Breast epithelium (tissue), 4 donors: ENCODE measurements at places on chromosomes 6 and 20.

DNA sequence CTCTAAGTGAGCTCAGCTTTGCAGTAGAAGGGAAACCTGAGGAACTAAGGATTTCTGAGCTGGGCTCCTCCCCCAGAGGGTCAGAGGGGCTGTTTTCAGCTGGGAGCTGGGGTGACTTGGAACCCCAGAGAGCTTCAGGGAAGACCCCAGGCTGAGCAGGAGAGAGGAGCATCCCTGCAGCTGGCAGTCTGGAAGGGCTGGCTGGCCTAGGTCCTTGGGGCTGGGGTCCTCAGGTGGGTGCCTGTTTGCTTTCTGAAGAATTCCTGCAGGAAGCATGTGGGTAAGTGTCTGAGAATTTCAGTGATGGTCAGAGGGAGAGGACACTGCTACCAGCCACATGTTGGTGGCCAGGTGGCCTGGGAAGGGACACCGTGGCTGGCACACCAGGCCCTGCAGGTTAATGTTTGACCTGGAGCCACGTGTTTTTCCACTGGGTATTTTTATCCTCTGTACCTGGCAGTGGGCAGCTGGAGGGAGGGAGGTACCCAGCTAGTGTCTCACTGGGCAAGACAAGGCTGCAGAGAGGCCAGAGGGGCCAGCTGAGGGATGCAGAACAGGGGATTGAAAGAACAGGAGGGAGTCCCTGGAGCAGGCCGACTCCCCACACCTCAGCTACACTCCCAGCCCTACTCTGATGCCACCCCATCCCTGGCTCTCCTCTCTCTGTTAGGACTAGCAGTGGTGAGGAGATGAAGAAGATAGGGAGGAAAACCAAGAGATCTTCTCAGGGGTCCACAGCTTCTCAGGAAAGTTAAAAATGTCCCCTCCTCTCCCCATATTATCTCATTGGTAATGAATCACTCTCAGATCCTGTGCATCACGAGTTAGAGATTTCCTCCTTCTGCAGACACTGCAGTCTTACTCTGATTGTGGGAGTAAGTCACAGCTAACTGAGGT lies 143.6 kb downstream of the VEGFA start:
- DNase-seq = no peak

DNA sequence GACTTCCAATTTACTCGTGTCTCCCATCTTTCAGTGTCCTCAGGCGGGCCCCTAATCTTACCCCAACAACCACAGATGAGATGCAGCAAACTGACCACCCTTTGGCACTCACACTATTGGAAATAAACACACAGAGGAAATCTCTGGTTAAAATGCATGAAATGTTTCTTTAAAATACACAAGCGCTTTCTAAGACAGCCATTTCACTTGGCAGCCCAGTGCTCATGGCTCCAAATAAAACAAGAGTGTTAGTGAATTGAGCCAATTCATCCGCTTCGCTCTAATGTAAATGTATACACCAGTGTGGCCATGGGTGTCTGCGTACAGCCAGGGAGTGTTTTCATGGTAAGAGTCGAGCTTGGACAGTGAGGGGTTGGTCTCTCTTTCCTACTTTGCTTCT lies 282.9 kb downstream of the CLIC5 start:
- DNase-seq = no peak

DNA sequence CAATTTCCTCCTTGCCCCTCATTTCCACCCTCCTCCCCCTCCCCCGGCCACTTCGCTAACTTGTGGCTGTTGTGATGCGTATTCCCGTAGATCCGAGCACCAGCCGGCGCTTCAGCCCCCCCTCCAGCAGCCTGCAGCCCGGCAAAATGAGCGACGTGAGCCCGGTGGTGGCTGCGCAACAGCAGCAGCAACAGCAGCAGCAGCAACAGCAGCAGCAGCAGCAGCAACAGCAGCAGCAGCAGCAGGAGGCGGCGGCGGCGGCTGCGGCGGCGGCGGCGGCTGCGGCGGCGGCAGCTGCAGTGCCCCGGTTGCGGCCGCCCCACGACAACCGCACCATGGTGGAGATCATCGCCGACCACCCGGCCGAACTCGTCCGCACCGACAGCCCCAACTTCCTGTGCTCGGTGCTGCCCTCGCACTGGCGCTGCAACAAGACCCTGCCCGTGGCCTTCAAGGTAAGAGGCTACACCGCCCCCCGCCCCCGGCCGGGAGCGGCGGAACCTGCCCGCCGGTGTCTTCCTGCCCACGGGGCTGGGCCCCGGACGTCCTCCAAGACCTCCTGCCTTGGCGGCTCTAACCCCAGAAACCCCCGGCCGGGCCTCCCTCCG lies 44.9 kb upstream of the SUPT3H start:
- DNase-seq = no peak

DNA sequence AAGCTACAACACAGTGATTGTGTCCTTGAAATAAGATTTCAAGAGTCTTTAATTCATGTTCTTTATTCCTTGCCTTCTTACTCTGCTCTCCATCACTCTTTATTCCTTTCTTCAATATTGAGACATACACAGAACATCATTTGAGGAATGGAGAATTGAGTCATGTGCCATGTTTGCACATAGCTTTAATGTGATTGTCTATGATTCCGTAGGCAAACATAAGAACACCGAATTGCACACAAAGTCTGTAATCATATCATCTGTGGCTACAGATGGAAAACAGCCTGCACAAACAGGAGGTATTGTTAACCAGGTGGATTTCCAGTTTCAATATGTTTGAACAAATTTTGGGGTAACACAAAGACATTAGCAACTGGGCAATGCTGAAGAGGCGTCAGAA lies 571.6 kb upstream of the GJE1 start:
- no peak for DNase-seq

- DNase-seq = no peak
Measured at GRCh38 chr6:169944061-169944337, 192.6 kb downstream of the ERMARD start.

GRCh38 chr20:37389844-37390275 lies 43.9 kb downstream of the SRC start:
- DNase-seq = no peak

DNA sequence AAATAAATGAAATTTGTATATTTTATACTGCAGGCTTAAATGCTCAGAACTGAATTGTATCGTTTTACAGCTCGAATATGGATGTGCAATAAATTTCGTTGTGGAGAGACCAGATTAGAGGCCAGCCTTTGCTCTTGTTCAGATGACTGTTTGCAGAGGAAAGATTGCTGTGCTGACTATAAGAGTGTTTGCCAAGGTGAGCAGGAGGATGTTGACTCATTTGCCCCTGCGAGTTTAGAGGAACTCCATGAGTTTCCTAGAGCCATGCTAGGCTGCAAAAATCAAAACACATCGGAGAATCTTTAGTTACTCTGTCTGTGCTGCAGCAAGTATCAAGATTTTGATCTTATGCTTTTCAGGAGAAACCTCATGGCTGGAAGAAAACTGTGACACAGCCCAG lies 15.4 kb downstream of the ENPP3 start:
- no peak for DNase-seq

- DNase-seq = no peak
Measured at GRCh38 chr20:3869839-3870634, 19.1 kb upstream of the PANK2 start.

- DNase-seq = no peak
Measured at GRCh38 chr6:82025271-82025670, 222.3 kb downstream of the IBTK start.

DNA sequence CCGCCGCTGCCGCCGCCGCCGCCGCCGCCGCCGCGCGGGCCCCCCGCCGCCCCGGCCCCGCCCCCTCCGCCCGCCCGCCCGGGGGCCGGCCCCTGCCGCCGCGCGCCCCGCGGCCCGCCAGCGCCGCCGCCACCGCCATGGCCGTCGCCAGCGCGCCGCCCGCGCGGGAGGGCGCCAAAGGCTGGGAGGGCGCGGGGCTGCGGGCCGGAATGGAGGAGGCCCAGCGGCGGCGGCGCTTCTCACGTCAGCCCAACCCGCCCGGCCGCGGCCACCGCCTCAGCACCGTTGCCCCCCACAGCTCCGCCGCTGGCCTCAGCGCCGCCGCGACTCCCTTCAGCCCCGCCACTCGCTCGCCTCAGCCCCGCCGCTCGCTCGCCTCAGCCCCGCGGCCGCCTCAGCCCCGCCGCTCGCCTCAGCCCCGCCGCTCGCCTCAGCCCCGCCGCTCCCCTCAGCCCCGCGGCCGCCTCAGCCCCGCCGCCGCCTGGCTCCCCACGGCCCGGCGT lies 258 bp downstream of the PHF10 start:
- DNase-seq = no peak

DNA sequence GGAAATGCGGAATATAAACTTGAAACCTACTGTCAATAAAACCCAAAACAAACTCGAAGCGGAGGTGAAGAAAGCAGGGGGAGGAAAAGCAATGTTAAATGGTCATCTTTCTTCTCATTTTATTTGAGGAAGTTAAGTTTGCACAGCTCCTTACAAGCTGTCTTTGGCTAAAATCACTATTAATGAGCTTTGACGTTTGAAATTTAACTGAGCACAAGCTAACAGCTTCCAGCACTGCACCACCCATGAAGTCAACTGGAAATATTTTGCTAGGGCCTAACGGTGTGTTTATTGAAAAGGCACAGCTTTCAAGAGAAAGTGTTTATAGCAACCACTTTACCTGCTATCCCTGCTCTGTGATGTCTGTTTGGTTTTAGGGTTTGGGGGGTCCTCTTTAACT lies 103.8 kb downstream of the PKHD1 start:
- DNase-seq = no peak

DNA sequence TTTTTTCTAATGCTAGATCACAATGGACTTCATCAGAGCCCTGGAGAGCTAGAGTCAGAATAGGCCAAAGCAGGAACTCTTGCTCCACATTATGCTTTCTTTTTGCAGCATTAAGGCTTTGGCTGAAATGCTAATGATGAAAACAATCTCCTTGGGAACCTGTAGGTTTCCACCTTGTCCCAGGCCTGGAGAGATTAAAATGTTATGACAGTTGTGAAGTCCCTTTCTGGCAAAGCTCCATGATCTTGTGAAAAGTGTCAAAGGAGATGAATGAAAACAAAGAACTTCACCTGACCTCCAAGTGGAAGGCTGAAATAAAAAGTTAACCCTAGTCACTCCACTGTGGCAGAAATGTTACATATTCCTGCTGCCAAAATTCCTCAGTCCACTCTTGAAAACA lies 64.0 kb upstream of the LRRC1 start:
- no peak for DNase-seq

GRCh38 chr6:17584241-17584803 lies 15.8 kb upstream of the FAM8A1 start:
- DNase-seq = no peak

- DNase-seq = no peak
Measured at GRCh38 chr20:41650231-41650948, 32.2 kb upstream of the CHD6 start.

DNA sequence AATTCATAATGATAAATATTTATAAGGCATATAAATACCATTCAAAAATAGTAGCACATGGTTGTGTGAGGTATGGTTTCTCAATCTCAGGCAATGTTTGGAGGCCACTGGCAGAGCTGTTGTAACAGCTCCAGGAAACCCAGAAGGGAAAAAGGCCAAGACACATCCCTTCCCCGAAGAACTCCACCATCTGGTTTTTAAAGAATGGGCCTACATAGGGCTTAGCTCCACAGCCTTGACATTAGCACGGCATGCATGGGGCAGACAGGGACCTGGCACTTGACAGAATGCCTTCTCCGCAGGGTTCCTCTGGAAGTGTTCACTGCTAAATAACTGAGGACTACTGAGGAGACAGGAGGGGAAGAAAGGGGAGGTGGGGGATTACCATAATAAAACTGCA lies 16.1 kb upstream of the FOXO3 start:
- no peak for DNase-seq

- no peak for DNase-seq
Measured at GRCh38 chr6:154933181-154933827, 61.8 kb upstream of the TIAM2 start.

DNA sequence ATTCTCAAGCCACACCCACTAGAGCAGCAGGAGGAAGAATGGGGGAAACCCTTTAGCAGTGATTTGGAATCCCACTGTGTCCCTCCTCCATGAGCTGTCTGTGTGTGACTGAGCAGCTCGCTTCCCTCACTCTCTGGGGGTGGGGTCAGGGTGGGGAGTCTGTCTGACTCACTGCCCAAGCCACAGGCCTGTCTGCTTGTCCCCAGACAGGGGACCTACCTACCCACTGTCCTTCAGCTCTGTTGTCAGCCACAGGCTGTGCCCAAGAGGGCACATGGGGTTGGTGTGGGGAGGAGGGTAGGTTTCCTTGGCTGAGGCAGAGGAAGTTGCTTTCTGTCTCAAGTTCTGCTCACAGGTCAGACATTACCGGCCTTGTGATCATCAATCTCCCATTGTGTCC lies 127.0 kb downstream of the MAFB start:
- DNase-seq = no peak

- DNase-seq = no peak
Measured at GRCh38 chr6:108793516-108794251, 54.5 kb upstream of the ARMC2 start.

DNA sequence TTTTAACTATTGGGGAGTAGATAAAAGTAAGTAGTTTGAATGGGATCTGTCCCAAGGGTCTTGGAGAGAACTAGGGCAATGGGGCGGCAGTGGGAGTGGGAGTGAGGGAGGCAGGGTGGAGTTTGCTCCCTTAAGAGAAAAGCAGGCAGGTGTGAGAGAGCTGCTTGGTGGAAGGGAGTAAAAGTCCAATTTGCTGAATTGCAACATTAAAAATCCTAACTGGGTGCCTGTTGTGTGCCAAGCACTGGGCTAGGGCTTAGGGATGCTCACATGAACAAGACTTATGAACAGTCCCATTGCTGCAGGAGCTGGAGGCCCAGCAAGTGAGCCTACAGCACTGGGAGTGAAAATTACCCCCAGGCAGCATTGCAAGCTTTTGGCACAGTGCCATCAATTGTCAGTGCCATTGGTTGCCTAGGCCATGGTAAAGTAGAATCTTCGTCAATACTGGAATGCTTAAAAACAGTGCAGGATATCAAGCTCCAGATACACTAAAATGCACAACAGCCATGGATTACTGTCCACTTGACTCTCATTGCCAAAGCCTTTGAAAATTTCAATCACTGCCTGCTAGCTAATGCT lies 277.7 kb upstream of the JARID2 start:
- DNase-seq = no peak

DNA sequence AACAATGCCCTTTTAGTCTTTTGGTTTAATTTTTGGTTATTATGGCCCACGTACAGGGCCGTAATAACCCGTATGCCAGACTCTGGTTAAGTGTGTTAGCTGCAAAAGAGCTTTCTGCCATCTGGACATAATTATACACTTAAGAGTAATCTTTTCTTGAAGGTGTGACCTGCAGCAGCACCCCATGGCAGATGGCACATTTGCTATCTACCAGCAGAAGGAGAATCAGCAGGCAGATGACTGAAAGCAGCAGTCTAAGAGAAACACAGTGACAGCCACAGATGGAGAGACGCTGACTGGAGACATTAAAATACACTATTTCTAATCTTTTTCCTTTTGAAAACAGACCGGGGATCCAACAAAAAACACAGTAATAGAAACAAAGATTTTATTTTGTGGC lies 18.7 kb downstream of the ASF1A start:
- no peak for DNase-seq

- DNase-seq = no peak
Measured at GRCh38 chr6:128518434-128519131, 1.8 kb downstream of the PTPRK start.

DNA sequence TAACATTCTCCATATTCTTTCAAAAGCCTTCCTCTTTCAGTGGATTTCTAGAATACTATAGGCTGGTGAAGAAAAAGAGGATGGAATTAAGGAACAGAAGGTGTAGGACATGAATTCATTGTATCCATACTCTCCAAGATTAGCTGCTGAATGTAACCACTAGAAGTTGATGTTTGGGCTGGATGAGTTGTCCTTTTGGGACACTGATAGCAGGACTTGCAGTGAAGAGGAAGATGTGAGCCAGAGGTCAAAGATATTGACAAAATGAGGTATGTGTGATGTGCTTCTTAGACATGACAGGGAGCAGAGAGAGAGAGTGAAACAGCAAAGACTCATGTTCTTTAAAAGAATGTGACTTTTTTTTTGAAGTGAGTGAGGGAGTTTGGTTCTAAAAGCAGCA lies 134.3 kb upstream of the MAN1A1 start:
- no peak for DNase-seq
